ENCODE measurements at places on chromosomes 7 and 10.

- DNase-seq: no peak
These were observed 609 bp downstream of the MAT1A start for GRCh38 chr10:80288849-80289248.

GRCh38 chr10:26987851-26988250 lies 112.4 kb downstream of the ANKRD26 start:
- no peak for DNase-seq

DNA sequence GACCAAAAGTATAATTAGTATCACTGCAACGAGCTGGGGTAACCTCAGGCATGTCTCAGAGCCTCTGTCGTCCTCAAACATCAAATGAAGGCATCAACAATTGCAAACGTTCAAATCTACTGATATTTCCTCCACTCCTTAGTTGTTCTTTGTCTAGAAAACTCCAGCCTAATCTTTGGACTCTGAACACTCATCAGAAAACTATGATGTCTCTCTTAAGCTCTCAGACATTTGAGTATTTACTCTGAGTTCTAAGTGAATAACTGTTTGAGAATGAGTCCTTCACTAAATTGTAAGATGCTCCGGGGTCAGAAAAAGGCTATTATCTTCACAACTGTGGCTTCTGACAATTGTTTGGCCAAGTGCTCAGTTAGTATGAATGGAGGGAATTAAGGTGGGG lies 536.4 kb downstream of the NRG3 start:
- DNase-seq: no peak

GRCh38 chr10:91709394-91709798 lies 76.5 kb upstream of the PPP1R3C start:
- no peak for DNase-seq

GRCh38 chr10:127578259-127578960 lies 29.3 kb downstream of the NPS start:
- DNase-seq: no peak

GRCh38 chr7:124898531-124898930 lies 31.1 kb downstream of the POT1 start:
- DNase-seq: no peak

DNA sequence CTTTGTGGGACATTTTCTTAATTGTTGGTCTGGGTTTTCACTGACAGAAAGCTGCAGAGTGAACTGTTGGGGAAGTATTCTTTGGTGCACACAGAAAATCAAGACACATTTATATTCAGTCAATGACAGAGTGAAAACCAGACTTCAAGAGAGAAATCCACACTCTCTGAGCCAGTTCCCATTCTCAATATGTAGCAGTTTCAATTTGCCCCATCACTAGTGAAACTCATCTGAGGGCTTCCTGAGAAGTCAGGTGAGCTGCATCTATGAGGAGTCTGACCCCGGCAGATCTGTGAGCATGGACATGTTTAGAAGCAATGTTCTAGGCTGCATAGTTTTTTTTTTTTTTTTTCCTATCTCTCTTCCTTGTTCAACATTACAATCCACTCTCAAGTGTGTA lies 163.7 kb upstream of the AHR start:
- no peak for DNase-seq

DNA sequence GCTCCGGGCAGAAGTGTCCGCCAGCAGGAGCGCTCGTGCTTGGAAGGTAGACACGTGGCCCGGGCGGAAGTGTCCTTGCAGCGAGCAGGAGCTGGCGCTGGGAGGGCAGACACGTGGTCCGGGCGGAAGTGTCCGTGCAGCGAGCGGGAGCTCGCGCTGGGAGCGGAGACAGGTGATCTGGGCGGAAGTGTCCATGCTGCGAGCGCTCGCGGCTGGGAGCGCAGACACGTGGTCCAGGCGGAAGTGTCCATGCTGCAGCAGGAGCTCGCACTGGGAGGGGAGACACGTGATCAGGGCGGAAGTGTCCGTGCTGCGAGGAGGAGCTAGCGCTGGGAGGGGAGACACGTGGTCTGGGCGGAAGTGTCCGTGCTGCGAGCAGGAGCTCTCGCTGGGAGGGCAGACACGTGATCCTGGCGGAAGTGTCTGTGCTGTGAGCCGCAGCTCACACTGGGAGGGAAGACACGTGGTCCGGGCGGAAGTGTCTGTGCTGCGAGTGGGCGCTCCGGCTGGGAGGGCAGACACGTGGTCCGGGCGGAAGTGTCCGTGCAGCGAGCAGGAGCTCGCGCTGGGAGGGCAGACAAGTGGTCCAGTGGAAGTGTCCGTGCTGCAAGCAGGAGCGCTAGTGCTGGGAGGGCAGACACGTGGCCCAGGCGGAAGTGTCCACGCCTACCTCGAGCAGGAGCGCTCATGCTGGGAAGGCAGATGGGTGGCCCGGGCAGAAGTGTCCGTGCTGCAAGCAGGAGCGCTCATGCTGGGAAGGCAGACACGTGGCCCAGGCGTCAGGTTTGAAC lies 41.1 kb upstream of the PRKAR1B start:
- DNase-seq: no peak

DNA sequence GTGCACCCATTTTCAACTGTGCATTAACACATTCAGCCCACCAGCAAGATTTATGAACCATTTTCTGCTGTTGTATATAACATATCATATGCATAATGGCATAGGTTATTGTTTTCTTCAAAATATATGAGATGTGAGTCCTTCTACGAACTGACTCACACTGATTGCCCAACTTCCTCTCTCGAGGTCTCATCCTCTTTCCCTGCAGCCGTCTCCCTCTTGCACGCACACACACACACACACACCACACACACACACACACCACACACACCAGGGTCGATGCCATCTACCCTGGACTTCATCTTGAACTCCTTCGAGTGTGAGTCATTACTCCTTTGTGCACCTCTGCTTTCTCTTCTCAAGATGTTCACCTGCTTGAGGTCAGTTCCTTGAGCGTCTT lies 36.7 kb downstream of the EGFR start:
- DNase-seq: no peak

DNA sequence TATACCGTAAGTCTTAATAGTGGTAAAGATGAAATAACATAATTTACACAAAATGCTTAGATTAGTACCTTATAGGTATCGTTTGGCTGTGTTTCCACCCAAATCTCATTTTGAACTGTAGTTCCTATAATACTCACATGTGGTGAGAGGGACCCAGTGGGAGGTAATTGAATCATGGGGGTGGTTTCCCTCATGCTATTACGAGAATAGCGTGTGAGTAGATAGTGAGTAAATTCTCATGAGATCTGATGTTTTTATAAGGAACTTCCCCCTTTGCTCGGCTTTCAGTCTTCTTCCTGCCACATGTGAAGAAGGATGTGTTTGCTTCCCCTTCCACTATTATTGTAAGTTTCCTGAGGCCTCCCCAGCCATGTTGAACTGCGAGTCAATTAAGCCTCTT lies 426.3 kb upstream of the POT1 start:
- DNase-seq: no peak

- DNase-seq: no peak
These were observed 54.8 kb upstream of the AGBL3 start for GRCh38 chr7:134931487-134931886.

GRCh38 chr7:157617401-157617800 lies 280.6 kb downstream of the DNAJB6 start:
- DNase-seq: no peak

- no peak for DNase-seq
These were observed 651.1 kb upstream of the MKI67 start for GRCh38 chr10:128777342-128777741.

DNA sequence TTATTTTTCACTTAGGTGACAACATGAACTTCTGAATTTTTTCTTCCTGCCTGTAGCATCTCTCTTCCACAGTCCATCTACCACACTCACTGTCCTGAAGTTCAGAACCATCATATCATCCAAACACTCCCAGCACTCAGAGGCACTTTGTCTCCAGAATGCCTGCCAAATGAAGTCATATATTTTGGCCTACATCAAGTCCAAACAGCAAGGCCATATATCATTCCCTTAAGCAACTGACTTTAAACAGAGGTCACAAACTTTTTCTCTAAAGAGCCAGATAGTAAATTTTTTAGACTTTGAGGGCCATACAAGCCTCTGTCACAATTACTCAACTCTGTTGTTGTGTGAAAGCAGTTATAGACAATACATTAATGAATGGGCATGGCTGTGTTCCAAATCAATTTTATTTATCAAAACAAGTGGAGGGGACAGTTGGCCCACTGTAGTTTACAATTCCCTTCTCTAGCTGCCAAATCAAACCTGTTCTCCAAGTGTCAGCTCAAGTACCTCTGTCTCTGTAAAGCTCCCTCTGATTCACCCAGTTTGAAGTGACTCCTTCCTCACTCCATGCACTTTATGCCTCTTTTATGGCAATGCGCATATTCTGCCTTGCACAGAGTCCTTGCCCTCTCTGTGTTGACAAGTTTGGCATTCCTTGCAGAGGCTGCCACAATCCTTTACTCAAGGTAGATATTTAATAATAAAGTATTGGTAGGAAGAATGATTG lies 305.7 kb downstream of the FZD1 start:
- DNase-seq: no peak

All from activated T-helper 1 cell treated with anti-CD3 and anti-CD28 coated beads, Interleukin-2, amount 50 U/mL, for 16 hours (primary cell).